ENCODE measurements at places on chromosomes 11 and 22.

- no peaks in the 10 kb centered on the region for H3K36me3 ChIP-seq
- no peaks in the 10 kb centered on the region for H3K4me1 ChIP-seq
- no peak overlapping the region for H3K4me3 ChIP-seq
- H3K27me3 ChIP-seq = peaks cover 8% of the 10 kb centered on the region
Measured at GRCh38 chr11:120054016-120054752, 83.7 kb downstream of the TRIM29 start.

DNA sequence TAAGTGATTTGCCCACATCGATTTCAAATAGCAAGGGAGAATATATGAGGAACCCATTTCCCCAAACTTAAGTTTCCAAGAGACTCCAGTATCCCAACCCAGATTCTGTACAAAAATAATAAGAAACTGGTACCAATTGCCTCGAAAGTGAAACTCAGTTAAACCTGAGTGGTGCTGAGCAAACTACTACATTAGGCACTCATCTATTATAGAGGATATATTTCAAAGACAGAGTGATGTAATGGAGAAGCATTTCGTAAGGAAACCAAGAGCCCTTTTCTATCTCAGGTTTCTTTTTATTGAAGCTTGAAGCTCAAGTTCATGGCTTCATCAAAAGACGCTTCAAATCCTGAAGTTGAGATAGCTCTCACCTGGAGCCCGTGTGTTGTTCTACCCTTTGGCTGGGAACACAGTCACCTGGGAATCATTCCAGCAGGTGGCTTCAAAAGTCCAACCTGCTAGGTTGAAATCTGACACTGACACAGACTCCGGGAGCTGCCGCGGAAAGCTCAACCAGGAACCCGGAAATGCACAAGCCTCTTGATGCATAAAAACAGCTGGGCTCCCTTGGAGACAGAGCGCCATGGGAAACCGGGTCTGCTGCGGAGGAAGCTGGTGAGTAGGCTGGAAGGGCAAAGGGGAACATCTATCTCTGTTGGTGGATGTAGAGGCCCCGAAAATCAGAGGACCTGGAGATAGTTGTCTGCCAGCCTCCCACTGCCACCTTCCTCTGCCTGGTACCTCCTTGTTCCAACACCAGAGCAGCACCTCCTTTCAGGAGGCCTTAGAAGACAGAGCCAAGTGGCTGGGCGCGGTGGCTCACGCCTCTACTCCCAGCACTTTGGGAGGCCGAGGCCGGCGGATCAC, at the start of gene C11orf52:
C11orf52 (plus strand) TSS at position 524 of the 867 bp plus-strand sequence; CDS start at position 584, 60 bp downstream.
- no peaks in the 10 kb centered on the region for H3K36me3 ChIP-seq
- H3K27ac ChIP-seq = no peak within 1 kb of the TSS
- no peaks in the 10 kb centered on the region for H3K4me1 ChIP-seq
- peaks cover 36% of the 10 kb centered on the region for H3K27me3 ChIP-seq

GRCh38 chr11:73463359-73463758, 87.2 kb downstream of the RELT start:
- no peak overlapping the region for H3K4me3 ChIP-seq
- peaks cover 3% of the 10 kb centered on the region for H3K36me3 ChIP-seq
- no peaks in the 10 kb centered on the region for H3K27me3 ChIP-seq
- no peaks in the 10 kb centered on the region for H3K4me1 ChIP-seq
- DNase-seq = no peak

- H3K27ac ChIP-seq = no peak overlapping the region
- no peak overlapping the region for H3K4me3 ChIP-seq
- H3K4me1 ChIP-seq = no peaks in the 10 kb centered on the region
- no peaks in the 10 kb centered on the region for H3K27me3 ChIP-seq
Measured at GRCh38 chr22:46104170-46104880, 46.0 kb upstream of the PPARA start.

- no peak overlapping the region for H3K4me3 ChIP-seq
- no peaks in the 10 kb centered on the region for H3K27me3 ChIP-seq
- no peaks in the 10 kb centered on the region for H3K36me3 ChIP-seq
- no peak for DNase-seq
- no peak overlapping the region for H3K27ac ChIP-seq
Measured at GRCh38 chr11:50333861-50334260, 301.2 kb downstream of the OR4C45 start.

DNA sequence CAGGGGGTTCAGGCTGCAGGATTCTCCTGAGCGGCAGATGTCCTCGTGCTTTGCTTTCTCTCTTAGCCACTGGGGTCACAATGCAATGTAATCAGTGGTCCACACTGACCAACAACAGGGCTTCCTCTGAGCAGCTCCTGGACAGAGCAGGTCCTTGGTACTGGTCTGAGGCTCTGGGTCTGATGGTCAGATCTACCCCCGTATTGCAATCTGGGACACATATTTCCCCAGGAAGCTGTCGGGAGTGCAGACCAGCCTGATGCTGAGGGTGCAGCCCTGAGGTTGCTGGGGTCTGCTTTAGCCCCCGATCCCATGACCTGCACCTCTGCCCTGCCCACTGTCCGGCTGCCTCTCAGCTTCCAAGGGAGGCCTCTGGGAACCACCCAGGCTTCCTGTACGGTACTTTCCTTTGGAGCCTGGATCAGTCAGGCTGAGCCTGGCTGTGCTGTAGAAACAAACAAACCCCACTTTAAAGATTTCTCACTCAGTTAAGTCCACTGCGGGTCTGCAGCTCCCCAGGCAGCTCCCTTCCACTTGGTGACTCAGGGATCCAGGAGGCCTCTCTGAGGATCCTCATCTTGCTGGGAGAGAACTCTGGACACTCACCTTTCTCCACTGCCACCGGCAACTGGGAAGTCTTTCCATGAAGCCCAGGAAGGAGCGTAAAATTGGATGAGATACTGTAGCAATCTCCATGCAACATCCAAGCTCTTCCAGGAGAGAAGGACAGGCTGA, 1046.6 kb downstream of the TBC1D22A start:
- H3K36me3 ChIP-seq = no peaks in the 10 kb centered on the region
- H3K4me1 ChIP-seq = no peaks in the 10 kb centered on the region
- no peak overlapping the region for H3K4me3 ChIP-seq
- no peak overlapping the region for H3K27ac ChIP-seq
- no peaks in the 10 kb centered on the region for H3K27me3 ChIP-seq
- DNase-seq = no peak

- no peak for DNase-seq
- H3K27ac ChIP-seq = peak overlapping the region; percentile 61
- no peaks in the 10 kb centered on the region for H3K27me3 ChIP-seq
- peak overlapping the region; percentile 33 for H3K4me3 ChIP-seq
- H3K36me3 ChIP-seq = peaks cover 4% of the 10 kb centered on the region
Measured at GRCh38 chr22:23278883-23279675, 98.8 kb downstream of the BCR start.

DNA sequence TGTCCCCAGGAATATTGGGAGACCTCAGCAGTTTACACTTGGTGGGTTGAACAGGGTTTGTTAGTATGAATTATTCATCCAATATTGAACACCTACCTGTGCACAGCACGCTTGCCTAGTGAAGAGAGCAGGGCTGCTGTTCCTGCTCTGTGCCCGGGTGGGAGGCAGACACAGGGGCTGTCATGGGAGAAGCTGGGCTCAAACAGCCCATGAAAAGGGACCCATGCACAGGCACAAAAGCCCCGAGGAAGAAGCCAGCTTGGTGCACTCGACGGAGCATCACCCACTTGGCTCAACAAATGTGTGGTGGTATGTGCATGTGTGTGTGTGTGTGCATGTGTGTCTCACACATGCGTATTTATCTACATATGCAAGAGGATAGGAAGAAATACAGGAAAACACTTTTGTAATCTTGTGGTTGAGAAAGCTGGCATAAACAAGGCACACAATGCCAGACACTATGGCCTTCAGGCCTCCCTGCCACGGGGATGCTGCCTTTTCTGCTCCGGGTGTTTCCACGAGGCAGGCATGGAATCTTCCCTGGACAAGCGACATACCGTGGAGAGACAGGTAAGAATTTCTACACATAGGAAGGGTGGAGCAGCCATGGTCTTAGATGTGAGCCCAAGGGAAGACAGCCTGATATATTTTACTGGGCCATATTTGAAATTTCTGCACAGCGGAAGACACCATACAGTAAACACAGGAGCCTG, 5.0 kb upstream of the APOBEC3A start:
- no peaks in the 10 kb centered on the region for H3K36me3 ChIP-seq
- H3K4me1 ChIP-seq = peaks cover 62% of the 10 kb centered on the region
- H3K27ac ChIP-seq = peak overlapping the region; percentile 76
- H3K4me3 ChIP-seq = peak overlapping the region; percentile 45
- H3K27me3 ChIP-seq = peaks cover 2% of the 10 kb centered on the region

All from activated T-helper 1 cell treated with anti-CD3 and anti-CD28 coated beads, Interleukin-12 subunit alpha, Interleukin-12 subunit beta, Interleukin-2, Interleukin-4 antibody, amounts not matched to agents 30 ng/mL and 10 ng/mL and 1 ng/mL, durations not matched to agents 14 hours and 24 hours and 36 hours (primary cell).